ENCODE measurements at places on chromosomes 16 and 17. TPM values are rescaled to one million over a fixed set of nuclear protein-coding genes. Genes with fewer than 3 reads are reported as not detected.

The PYY gene
- not detected for total RNA-seq

The PIPOX gene
- 5.6 TPM for total RNA-seq

The SP6 gene
- total RNA-seq: 0.22 TPM

The CDIP1 gene
- total RNA-seq: 25.0 TPM

The COX6A2 gene
- not detected for total RNA-seq

The GPR142 gene
- not detected for total RNA-seq

The C1QTNF8 gene
- not detected for total RNA-seq

The STH gene
- not detected for total RNA-seq

DNA sequence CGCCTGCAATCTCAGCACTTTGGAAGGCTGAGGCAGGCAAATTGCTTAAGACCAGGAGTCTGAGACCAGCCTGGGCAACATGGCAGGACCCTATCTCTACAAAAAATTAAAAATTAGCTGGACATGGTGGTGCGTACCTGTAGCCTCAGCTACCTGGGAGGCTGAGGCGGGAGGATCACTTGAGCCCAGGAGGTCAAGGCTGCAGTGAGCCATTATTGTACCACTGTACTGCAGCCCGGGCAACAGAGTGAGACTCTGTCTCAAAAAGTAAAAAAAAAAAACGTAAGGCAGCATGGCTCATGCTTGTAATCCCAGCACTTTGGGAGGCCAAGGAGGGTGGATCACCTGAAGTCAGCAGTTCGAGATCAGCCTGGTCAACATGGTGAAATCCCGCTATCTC lies 263.6 kb downstream of the PARN start:
- DNase-seq: no peak

DNA sequence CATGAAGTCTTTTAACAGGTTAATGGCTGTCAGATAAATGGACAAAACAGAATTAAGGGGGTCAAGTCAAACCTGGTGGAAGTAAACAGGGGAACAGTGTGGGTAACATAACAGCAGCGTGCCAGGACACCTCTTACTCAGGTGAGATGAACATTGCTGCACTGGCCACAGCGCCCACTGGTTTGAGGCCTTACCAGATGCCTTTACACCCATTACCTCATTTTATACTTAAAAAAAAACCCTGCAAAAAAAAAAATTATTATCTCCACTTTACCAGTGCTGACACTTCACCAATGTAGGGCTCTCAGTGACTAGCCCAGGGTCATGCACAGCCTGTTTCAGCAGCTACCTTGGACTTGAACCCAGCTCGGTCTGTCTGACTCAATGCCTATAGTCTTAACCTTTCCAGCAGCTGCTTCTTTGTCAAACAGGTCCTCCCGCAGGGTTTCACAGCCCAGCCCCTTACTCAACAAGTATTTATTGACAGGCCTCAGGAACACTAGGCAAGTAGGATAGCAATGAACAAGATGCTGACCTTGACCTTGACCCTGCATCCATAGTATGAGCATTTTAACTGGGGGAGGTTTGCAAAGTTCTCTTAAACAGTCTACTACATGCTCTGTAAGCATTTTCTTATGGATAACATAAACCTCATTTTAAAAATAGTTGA lies 30.2 kb downstream of the CMTM3 start:
- DNase-seq: no peak

DNA sequence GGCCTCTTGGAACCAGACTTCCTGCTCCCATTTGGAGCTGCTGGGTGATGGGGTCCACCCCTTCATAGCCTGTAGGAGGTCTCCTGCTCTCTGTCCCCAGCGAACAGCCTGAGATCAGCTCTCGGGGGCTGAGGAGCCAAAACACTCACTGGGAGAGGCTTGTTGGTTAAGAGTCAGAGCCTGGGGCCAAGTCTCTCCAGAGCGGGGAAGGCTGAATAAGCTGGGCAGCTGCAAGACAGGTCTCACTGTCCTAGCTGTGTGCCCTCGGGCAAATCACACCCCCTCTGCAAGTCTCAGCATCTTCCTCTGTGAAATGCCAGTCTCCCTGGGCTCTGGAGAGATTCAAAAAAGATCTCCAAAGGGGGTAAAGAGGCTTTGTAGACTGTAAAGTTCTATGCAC lies 174.6 kb downstream of the WSCD1 start:
- no peak for DNase-seq

GRCh38 chr16:77759201-77759600 lies 29.2 kb upstream of the VAT1L start:
- DNase-seq: no peak

DNA sequence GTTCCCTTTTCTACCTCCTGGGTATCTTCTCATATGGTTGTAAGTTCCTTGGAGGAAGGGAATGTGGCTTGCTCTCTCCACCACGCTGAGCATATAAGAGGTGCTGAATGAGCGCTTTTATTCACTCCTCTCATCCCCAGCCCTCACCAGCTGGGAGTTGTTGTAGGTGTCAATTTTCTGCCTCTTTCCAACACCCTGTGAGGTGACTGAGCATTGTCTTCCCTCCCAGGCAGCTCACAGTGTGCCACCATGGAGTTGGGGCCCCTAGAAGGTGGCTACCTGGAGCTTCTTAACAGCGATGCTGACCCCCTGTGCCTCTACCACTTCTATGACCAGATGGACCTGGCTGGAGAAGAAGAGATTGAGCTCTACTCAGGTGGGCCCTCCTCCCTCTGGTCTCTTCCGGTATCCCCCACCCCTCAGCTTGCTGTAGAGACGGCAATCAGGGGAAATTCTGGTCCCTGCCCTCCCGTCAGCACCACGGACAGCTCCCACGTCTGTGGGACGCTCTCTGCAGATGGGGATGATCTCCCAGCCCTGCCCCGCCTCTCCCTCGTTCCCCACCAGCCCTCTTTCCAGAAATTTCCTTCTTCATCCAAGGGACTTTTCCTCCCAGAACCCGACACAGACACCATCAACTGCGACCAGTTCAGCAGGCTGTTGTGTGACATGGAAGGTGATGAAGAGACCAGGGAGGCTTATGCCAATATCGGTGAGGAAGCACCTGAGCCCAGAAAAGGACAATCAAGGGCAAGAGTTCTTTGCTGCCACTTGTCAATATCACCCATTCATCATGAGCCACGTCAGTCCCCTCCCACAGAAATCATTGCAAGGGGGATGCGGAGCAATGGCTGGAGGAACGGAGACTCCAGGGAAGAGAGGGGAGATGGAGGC lies 18.3 kb downstream of the CIITA start:
- no peak for DNase-seq

GRCh38 chr17:45146890-45147580 lies 1.2 kb upstream of the HEXIM1 start:
- DNase-seq: no peak

GRCh38 chr17:51305182-51305581 lies 44.8 kb downstream of the UTP18 start:
- no peak for DNase-seq

DNA sequence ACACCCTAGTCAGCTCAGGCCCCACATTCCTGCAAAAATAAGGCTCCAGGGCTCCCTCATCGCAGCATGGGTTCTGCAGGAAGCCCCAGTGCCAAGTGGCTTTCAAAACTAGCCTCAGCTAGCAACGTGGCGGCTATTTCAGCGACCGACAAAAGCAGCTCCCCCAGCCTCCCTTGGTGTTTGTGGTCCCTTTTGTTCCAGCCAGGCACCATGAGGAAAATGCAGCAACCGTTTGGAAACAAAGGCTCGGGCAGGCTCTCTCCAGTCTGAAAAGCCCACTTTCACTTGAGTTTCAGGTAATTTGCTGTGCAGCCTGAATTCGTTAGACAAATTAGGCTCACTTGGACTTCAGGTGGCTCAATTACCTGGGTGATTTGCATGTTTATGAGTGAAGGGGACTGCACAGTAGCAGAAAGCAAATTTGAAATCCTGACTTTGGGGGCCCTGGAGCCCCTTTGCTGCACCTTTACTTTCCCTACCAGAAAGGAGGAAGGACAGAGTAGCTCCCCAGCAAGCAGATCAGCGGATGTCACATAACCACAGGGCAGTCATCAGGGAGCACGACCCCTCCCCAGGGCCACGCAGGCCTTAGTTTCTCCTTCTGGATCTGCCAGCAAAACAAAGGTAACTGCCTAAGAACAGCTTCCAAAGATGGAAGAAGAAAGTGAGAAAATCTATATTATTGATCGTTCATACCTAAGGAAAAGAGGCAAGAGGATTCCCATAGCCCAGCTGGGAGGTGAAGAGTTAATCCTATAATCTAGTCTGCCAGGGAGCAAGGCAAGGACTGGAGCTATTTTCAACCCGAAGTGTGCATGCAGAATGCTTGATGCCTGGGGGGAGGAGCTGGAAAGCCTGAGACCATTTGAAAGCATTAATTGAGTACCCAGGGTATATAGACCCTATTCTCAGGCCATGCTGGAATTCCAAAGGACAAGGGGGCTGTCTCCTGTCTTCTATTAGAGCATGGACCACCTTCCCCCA lies 143.1 kb upstream of the SDK2 start:
- DNase-seq: no peak

DNA sequence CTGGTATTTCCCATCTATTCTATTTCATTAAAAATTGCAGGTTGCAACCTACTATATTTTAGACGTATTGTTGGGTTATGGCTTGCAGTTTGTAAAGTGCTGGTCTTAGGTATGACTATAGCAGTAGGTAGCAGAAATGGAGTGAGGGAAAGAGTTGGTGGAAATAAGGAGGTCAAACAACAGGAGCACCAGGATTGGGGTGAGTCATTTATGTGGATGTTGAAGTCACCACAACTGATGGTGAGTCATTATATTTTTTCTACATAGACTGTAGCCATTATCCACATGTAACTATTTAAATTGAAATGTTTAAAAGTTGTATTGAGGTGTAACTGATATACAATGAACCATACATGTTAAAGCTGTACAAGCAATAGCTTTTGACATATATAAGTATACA lies 25.0 kb upstream of the HS3ST3A1 start:
- no peak for DNase-seq

GRCh38 chr16:25413975-25414374 lies 156.3 kb upstream of the ZKSCAN2 start:
- DNase-seq: no peak

GRCh38 chr16:78552106-78552675 lies 452.7 kb downstream of the WWOX start:
- no peak for DNase-seq

- no peak for DNase-seq
Measured at GRCh38 chr16:80932708-80933095, 74.0 kb downstream of the CMC2 start.

DNA sequence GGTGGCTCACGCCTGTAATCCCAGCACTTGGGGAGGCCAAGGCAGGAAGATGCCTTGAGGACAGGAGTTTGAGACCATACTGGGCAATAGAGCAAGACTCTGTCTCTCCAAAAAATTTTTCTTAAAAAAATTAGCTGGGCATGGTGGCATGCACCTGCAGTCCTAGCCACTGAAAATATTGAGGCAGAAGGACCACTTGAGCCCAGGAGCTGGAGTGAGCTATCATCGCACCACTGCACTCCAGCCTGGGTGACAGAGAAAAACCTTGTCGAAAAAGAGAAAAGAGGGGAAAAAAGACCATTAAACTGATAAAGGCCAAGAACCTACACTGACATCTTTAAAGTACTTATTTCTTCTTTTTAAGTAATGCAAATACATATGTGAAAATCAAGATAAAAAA lies 53.4 kb upstream of the ITGA2B start:
- no peak for DNase-seq

- no peak for DNase-seq
Measured at GRCh38 chr16:19115148-19116021, 1.6 kb downstream of the ITPRIPL2 start.

- DNase-seq: no peak
Measured at GRCh38 chr17:17710728-17711541, 29.7 kb downstream of the RAI1 start.

- no peak for DNase-seq
Measured at GRCh38 chr16:81266680-81267095, 28.2 kb downstream of the BCO1 start.

- no peak for DNase-seq
Measured at GRCh38 chr16:11213799-11214198, 42.2 kb downstream of the SOCS1 start.

DNA sequence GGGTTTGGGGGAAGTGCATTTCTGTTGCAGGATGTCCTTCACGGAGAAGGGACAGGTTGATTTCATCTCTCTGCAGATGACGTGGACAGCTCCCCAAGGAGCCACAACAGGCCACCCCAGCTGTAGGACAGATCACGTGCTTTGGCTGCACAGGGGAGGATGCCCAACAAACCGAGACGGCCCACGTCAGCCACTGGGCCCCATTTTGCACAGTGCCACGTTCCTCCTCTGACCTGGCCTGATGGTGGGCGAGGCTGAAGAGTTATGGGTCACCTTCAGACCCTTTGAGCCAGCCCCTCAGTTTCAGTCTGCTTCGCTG lies 9.0 kb upstream of the RHBDL3 start:
- DNase-seq: no peak

DNA sequence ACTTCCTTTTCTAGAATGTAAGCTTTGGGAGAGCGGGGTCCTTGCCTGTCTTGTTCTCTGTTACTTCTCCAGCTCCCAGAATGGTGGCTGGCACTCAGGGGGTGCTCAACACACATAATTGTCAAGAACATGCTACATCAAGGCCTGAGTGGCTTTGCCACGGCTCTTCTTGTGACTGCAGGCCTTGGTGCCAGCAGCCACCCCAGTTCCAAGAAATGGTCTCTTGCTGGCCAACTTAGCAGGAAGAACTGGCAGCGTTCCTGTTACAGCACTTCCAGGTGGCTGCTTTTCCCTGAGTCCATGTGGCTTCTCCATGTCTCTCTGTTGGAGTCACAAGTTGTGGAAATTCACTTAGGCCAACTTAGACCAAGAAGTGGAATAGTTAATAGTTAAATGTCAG lies 36.1 kb downstream of the PRKCB start:
- DNase-seq: no peak

DNA sequence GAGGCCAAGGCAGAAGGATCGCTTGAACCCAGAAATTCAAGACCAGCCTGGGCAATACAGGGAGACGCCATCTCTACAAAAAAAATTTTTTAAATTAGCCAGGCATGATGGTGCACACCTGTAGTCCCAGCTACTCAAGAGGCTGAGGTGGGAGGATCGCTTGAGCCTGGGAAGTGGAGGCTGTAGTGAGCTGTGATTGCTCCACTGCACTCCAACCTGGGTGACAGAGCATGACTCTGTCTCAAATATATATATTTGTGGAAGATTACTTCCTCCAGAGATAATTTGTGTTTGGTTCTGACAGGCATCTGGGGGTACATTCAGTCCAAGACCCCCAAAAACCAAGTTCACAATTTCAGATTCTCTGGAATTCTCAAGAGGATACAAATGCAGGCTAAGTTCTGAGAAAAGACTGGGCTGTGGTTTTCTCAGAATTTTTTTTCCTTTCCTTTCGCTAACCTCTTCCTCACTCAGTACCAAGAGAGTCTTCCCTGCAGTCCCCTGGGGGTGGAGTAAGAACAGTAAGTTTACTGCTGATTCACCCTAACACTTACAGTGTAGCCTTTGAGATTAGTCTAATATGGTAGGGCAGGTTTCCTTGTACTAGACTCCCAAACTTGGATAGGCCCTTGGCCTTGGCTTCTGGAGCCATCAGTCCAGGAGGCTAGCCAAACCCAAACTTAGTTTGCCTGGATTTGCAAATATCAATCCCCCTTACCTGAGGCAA lies 15.1 kb downstream of the GSDMB start:
- no peak for DNase-seq
